Keratinocyte (primary cell): ENCODE measurements at places on chromosomes 13 and 19.

DNA sequence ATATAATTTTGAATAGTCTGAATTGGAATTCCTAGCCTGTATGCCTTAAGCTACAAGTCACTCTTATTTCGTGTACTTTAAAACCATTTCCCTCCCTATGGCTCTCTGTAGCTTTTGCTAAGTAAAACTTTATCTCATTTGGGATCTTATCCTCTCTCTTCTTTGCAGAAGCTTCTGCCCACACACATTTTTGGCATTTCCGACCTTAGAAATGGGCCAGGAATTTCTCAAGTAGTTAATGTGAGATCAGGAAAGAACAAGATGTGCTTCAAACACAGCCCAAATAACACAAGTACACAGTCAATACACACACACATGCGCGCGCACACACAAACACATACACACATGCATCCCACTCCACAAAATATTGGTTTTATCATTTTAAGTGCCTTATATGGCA, 931.0 kb upstream of the MIR17HG start:
- DNase-seq = no peak

DNA sequence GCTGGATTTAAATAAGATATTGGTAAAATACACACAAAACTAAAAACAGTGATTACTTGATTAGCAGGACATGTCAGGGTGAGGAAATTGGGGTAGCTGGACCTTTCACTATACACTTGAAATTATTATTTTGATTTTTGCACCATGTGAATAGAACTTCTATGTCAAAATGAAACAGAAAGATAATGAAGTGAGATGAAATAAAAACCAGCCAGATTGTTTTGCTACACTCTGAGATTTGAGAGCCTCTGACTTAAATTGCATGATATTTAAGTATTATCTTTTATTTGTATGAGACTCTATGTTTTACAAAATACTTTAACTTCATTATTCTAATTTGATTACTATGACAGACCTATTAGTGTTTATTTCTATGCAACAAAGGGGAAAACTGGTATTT, 819.6 kb upstream of the ATXN8OS start:
- DNase-seq = no peak

- no peak for DNase-seq
Observed at GRCh38 chr13:46334035-46334822, 52.8 kb downstream of the RUBCNL start.

DNA sequence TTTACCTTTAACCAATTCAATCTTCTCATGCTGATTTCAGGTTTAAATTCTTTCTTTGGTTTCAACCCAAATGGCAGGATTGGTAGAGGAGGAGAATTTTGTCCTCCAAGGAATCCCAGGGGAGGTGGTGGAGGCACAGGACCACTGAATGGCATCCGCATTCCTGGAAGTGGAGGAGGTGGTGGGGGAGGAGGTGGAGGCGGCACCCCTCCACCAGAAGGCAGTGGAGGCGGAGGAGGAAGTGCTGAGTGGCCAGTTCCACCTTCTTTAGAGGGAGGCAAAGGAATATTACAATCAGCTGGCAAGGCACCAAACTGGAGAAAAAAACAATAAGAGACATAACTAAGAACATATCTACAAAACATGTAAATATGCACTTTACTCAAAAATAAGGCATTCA, 192.9 kb downstream of the DIAPH3 start:
- no peak for DNase-seq

GRCh38 chr19:55588738-55589137, 8.1 kb upstream of the ZNF579 start:
- no peak for DNase-seq

GRCh38 chr19:51188227-51188559, 36.7 kb upstream of the CD33 start:
- DNase-seq = no peak

DNA sequence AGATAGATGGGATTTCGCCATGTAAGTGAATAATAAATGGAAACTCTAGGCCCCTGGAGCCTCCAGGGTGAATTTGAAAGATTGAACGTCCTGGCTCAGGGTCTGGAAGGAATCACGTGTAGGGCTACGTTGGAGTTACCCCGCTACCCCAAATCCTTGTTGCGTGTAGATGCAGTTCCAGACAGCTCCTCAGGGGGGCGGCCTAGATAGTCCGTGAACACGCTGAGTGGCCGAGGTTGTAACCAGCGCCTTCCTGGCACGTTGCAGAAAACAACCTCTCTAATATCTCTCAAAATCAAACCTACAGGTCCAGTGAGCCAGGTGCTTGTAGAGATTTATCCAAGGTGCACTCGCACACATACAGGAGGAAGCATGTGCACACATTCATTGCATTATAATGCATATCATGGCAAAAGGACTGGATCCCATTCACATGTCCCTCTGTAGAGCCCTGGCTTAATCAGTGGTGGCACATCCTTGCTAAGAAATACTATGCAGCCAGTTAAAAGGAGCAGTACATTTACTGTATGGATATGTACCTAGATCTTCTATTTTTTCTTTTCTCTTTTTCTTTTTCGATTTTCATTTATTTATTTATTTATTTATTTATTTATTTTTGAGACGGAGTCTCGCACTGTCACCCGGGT, 2.5 kb upstream of the KEAP1 start:
- no peak for DNase-seq

GRCh38 chr13:42860485-42860884, 79.1 kb downstream of the FAM216B start:
- DNase-seq = no peak

DNA sequence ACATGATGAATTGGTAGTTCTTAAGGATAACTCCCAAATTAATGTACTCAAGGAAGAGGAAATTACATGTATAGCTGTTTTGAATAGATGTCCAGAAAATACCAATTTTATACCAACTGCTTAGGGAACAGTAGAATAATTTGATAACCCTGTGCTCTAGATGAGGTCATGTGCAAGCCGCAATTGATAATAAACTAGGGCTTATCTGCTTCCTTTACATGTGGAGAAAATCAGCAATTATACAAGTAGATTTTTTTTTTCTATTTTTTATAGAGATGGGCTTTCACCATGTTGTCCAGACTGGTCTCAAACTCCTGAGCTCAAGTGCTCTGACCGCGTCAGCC, 9.3 kb downstream of the TPT1 start:
- no peak for DNase-seq

GRCh38 chr13:27822873-27823311, 30.6 kb downstream of the GSX1 start:
- no peak for DNase-seq

DNA sequence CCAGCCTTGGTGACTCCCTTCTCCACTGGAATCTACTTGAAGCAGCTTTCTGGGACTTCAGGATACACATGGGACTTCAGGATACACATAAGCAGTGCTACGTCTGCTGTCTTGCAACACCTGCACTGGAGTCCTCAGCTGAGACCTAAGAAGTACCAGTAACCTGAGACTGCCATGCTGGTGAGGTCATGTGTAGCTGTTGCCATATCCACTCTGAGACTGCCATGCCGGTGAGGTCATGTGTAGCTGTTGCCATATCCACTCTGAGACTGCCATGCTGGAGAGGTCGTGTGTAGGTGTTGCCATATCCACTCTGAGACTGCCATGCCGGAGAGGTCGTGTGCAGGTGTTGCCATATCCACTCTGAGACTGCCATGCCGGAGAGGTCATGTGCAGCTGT, 937.9 kb downstream of the EFNB2 start:
- DNase-seq = no peak

DNA sequence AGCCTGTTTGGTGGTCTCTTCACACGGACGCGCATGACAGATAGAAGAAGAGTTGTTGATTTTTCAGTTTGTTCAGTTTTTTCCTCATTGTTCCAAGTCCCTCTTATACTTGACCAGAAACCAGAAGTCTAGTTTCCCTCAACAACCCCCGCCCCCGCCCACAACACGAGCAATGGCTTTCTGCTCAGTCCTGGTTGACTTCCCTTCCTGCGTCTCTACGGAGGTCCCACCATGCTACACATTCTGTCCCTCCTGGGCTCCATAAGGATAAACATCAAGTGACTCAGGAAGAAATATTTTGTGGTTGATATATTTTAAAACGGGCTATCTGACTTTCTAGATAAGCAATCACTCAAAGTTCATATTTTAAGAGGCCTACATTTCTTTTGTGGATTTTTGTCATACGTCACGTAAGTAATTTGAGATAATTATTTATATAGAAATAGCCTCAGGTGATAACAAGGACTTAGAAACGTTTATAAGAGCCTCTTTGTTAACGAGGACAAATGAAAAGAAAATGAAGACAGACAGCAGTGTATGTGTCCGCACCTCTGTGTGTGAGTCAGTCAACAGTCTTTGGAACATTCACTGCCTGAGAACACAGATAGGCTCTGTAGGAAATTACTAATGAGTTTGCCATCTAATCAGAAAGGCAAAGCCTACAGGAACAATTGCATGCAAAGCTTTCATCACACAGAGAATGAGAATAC, 214.4 kb downstream of the RAP2A start:
- DNase-seq = peak; percentile 52

DNA sequence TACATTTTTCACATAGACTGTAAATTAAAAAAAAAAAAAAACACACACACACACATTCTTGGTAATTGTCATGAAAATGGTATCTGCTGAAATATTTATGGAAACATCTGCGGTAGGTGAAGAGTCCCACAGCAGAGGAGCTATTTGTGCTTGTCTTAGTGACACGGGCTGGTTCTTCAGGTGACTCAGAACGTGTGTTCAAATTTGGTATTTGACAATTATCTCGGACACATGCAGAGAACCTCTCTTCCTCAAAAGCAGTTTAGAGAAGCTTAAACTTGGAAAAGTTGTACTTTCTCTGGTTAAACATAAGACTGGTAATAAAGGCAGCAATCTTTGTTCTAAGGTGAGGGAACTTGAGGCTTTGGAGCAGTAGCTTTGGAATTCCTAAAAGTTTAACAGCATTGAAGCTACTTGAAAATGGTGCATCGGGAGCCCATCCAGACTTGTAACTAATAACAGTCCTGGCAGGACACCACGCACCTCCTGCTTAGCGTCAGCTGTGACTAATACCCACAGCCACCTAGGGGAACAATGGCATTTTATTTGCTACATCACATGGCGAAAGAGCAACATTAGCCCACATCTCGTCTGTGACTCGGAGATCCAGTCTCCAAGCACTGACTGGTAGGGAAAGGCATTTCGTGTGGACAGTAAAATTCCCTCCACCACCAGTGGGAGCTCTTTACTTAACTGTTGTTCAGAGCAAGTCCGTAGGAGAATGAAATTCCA, 1505.1 kb upstream of the SLC10A2 start:
- DNase-seq = no peak

- peak; percentile 59 for DNase-seq
Observed at GRCh38 chr19:46049597-46049996, 8.8 kb upstream of the IGFL4 start.

DNA sequence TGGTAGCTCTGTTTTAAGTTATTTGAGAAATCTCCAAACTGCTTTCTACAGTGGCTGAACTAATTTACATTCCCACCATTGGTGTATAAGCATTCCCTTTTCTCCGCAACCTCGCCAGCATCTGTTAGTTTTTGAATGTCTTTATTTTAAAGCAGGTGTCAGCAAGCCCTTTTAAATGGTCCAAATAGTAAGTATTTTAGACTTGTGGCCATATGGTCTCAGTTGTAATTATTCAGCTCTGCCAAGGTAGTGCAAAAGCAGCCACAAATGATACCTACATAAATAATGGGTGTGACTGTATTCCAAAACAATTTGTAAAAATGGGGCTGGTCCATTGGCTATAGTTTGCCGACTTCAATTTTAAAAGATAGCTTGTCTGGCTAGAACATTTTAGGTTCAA, 58.7 kb upstream of the TMTC4 start:
- DNase-seq = no peak

GRCh38 chr13:28459911-28460310, 35.0 kb downstream of the FLT1 start:
- DNase-seq = no peak

DNA sequence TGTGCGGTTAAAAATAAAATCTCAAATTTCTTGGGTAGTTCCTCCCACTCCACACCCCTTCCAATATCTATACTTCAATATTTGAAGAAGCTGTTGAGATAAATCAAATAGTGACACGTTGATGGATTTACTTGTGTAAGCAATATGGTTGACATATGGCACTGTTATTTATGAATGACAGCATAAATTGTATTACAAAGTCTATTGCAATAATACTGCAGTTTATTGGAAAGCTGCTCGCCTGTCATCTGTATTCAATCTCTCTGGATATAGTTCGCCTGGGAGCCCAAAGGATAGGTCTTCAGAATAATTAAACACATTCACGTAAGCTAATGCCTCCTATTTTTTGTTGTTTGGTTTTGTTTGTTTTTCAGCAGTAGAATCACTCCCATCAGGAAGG, 5.0 kb upstream of the ZIC5 start:
- DNase-seq = no peak

GRCh38 chr13:41608111-41608838, 150.9 kb downstream of the RGCC start:
- DNase-seq = no peak

GRCh38 chr19:7159105-7159933, 89.8 kb downstream of the ZNF557 start:
- no peak for DNase-seq

GRCh38 chr19:38862321-38863059, 12.7 kb upstream of the HNRNPL start:
- DNase-seq = no peak

- DNase-seq = no peak
Observed at GRCh38 chr13:36275190-36276002, 22.2 kb downstream of the CCDC169 start.

DNA sequence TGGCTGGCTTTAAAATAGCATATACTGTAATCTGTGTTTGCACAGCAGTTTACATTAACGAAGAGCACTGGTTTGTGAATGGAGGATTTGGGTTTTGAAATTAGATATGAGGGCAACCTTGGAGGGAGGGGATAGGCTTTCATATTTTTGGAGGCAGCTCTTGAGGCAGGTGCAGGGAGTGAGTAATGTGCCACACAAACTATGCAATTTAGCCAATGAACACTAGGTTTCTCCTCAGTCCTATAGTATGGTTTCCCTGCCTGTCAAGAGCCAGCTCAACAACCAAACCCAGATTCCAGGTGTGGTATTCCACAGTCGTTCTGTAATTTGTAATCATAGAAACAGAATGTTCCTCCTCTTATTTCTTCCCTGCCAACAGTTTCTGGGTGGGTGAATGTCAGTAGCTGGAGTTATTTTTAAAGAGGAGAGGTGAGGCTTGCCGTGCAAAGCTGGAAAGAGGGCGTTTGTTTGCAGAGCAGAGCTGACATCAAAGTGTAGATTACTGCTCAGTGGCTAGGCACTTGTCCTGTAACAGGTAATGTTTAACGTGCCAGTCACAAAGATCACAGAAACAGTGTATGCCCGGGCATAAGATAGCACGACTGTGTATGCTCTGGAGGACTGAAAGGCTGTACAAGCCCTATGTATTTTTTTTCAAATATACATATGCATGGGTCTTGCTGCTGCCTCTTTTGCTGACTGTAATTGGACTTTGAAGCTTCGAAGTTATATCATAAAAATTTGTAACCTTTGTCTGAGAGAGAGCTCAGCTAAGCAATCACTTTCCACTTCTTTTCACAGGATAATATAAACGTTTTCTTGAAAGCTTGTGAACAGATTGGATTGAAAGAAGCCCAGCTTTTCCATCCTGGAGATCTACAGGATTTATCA, 124.2 kb downstream of the LMO7 start:
- DNase-seq = no peak

- DNase-seq = no peak
Observed at GRCh38 chr13:37869756-37870488, at the start of gene TRPC4. Gene TRPC4, minus strand, starts transcription at chr13:37869772. Its CDS starts 86,439 bp downstream, at chr13:37783333.
